H1 (cell line): ENCODE measurements at places on chromosomes 12 and 14.
A peak's percentile ranks its signal among the peaks of the same experiment; 100 is the strongest.

DNA sequence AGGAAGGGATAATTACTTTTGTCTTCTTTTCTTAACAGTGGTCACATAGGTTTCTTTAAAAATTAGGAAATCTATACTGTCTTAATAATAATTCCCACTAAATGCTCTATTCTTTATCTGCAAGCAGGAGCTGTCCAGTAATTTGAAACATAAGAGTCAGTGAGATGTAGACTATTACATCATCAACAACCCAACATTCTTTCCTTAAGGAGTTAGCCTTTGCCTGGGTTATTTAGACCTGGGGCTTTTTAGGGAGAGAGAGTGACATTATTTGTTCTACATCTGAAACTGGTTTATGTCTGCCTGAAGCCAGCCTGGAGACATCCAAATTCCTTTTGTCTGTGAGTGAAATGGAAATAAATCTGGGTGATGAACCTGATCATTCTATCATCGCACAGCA, 294.4 kb downstream of the TMTC2 start:
- DNase-seq, result no peak

DNA sequence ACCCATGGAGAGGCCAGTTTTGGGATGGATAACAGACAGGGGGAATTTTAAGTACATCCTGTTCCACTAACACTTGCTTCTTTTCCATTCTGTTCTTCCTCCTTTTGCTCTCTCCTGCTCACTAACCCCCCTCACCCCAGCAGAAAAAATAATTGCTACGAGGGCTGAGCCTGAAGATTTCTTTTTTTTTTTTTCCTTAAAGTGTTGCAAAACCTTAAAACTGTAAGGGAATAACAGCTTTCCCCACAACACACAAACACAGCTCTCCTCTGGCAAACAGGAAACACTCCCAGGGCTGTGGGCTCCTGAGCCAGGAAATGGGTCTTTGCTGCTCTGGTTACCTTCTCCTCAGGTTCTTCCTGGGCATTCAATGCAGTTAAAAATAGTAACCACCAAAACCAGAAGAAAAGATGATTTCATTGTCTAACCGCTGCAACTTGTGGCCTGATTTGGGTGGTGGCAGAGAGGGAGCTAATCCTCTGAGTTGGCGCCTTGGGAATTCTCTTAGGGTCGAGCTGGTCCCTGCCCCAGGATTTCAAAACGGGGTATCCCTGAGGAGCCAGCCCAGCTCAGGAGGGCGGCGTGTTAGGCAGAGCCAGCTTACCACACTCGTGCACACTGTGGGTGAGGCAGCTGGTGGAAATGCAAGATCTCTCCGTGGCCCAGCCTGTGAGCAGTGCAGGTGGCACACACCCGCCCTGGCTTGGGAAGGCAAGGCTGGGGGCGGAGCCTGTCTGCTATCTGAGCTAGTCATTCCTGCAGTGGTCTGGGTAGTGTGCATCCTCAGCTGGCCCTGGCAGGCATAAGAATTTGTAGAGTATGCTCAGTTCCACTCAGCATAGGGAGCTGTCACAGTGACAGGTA, 17.1 kb upstream of the EMP1 start:
- peak; percentile 80 for DNase-seq

DNA sequence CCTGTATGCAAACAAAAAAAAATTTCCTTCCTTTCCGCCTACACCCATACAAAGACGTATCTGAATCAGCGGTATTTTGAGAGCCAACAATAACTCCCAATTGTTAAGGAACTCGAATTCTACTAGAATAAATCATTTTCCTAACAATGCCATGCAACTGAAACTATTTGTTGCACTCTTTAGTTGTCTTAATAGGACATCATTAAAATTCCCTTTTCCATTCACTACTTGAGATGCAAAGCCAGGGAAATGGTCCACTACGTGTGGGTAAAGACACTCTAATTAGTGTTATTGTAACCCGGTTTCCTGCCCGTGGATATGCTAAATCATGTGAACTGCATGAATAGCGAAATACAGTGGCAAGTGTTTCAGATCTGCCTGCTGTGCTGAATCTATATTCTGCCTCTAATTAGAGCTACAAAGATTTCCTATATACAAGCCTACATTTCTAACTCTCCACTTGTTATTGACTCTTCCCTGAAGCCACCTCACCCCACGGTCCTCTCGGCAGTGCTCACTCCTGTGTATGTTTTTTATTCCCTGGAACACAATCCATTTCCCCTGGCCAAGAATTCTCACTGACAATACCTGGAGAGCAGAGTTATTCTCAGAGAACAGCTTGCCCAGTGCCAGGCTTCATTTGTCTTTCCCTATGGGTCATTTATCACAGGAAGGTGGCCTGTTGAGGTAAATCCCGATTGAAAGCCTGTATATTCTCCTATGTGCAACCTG, 168.3 kb downstream of the PAWR start:
- no peak for DNase-seq

DNA sequence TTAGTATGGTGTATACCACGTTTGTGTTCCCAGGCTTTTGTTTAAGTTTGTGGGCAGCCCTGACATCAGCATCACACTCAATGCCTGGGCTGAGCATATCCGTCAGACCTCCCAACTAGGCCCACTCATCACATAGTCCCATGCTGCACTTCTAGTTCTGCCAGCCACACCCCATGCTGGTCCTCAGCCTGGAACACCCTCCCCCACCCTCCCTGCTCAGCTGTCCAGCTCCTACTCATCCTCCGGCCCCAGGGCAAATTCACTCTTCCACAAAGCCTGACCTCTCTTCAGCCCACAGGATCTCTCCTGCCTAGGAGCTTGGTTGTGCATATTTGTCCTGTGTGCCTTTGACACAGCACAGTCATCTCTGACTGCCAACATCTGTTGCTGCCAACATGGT, 3.9 kb upstream of the ENDOU start:
- DNase-seq, result no peak

GRCh38 chr12:102753802-102754201, 163.2 kb downstream of the PAH start:
- DNase-seq, result no peak
